ENCODE measurements at places on chromosomes 1 and 21.

- no peak for DNase-seq
Observed at GRCh38 chr21:42925114-42925926, at the start of gene ERVH48-1. ERVH48-1 (minus strand) TSS chr21:42925630; CDS start chr21:42919006, 6,624 bp downstream.

- no peak for DNase-seq
Observed at GRCh38 chr1:38059635-38060250, 13.2 kb upstream of the POU3F1 start.

DNA sequence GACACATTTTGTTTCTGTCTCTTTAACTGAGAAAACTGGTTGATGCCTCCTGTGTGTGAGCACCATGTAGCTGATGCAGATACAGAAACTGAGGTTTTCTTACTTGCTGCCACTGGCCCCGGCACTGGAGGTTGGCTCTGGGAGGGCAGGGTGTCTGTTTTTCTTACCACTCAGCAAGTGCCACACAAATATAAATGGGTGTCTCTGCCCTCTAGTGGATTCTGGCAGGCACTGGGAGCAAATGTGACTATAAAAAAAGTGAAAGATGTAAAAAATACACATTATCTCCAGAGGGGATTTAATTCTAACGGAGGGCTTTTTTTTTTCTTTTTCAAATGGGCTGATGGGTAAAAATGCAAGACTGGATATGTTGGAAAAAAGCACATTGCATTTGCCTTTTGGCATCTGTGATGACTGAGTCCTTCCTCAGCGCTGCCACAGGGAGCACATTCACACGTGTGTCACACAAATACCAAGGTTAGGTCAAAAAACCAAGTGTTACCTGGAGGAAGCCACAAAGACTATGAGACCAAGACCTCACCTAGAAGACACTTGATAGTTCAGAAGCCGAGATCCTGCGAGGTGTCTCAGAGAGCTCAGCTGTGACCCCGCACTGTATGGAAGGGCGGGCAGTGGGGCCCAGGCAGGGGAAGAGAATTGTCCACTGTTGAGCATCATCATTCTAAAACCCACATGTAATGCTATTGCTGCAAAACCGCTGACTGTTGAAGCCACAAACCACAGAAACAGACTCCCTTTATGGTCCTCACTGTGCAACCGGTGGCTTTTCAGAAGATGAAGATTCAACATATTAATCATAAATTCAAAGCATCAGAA is 18.9 kb downstream of the PGBD2 start:
- DNase-seq, result peak; percentile 49

DNA sequence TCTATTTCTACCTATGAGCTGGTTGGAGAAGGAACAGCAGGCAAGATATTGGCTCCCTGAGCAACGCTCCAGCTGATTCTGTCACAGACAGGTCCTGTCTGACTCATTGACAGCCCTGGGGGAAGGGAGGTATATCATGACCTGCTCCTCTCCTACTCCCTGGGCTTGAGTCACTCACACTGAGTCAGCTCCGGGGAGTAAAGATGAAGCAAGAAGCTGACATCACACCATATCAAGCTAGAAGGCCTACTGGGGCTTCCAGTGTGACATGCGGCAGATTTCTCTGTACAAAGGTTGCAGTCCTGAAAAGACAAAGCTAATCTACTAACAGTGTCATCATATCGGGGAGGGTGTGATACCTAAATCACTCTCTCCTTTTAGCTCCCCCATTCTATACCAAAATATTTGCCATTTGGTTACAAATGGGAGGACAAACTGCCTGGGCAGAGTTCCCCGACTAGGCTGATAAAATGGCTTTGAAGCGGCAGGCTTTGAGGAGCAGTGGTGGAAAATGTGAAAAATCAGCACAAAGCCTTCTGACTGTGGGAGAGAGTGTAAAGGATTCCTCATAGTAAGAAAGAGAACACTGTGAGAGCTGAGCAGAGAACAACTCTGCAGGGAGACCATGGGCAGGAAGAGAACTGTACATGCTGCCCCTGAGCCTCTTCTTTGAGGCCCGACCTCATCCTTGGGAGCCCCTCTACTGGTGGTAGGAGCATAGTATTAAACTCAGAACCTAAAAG is 15.5 kb downstream of the PI4KB start:
- peak; percentile 99 for DNase-seq

GRCh38 chr21:45152265-45152746 is 77.9 kb downstream of the ADARB1 start:
- DNase-seq, result no peak

DNA sequence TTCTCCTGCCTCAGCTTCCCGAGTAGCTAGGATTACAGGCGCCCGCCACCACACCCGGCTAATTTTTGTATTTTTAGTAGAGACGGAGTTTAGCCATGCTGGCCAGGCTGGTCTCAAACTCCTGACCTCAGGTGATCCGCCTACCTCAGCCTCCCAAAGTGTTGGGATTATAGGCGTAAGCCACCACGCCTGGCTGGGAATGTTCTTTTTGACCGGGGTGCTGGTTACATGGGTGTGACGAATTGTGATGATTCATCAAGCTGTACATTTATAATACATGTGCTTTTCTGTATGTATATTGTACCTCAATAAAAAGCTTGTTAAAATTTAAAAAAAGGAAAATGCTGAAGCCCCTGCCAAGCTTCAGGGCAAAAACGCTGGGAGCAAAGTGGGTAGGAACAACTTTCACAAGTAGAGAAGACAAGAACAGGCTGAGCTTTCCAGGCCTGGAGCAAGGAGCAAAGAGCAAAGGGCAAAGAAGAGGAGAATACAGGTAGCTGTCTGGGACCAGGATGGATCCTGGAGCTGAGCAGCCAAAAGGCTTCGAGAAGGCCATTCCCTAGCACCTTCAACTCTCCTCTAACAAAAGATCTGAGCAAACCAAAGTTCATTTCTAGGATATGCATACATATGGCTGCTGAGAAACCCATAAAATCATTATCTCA is 20.5 kb upstream of the YRDC start:
- no peak for DNase-seq

- DNase-seq, result no peak
Observed at GRCh38 chr1:10767282-10767681, 29.2 kb downstream of the CASZ1 start.

Data from stromal cell of bone marrow (primary cell).